ENCODE measurements at places on chromosomes 4 and X.

- no peak for DNase-seq
Measured at GRCh38 chr4:165248102-165248501, 40.7 kb downstream of the KLHL2 start.

DNA sequence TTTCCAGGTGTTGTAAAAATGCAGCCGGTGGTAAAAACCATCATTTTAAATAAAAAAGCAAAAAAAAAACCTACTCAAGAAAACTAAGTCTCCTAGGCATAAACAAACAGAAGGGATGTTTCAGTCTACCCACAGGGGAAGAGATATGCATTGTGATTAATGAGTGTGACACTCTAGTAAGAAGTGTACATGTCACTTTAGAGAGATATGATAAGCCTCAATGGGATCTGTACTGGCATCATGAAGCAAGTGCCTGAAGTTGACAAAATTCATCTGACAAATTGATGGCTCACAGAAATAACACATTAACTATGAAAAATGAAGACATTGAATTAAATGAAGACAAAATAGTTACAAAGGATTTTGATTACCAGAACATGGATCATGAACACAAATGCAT, 162.7 kb downstream of the NPFFR2 start:
- DNase-seq = no peak

GRCh38 chr4:171308661-171309060, 504.5 kb upstream of the GALNTL6 start:
- no peak for DNase-seq

DNA sequence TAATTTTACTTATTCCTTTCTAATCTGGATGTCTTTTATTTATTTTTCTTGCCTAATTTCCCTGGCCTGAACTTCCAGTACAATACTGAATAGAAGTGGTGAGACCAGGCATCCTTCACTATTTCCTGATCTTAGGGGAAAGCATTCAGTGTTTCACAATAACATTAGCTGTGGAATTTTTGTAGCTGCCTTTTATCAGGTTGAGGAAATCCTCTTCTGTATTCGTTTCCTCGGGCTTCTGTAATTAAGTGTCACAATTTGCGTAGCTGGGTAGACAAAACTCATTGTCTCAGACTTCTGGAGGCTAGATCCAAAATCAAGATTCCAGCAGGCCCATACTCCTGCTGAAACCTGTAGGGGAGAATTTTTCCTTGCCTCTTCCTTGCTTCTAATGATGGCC, 598.4 kb upstream of the FTHL17 start:
- DNase-seq = no peak

DNA sequence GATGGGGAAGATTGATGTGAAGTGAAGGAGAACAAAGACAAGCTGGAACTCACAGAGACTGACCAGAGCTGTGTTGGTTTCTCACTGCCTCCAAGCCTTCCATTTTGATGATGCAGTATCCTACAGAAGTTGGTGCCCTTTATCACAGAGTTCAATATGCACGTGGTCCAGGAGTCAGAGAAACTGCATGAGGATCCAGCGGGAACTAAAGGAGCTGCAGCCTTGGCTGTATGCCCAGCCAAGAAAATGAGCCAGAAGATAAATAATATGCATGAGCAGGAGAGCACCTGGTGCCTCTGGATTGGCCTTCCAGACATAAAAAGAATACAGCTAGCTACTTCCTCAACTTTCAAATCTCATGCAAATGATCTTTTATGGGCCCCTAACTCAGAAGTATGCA, 44.3 kb upstream of the DCLK2 start:
- no peak for DNase-seq

DNA sequence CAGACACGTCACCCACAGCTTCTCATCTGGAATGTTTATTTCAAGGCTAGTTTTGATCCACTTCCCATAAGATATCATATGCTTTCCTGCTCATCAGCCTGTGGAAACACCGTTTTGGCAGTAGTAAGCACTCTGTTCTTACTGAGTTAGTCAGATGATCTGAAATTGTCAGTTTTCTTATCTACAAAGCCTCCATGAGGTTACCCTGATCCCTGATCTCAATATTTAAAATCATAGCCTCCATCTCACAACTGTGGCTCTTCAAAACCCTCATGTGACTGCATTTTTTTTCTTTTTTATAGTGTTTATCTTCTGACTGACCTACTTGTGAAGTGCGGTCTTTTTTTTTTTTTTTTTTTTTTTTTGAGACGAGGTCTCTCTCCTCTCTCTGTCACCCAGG, 22.7 kb downstream of the BST1 start:
- no peak for DNase-seq

- no peak for DNase-seq
Measured at GRCh38 chr4:39354254-39354552, 12.0 kb downstream of the RFC1 start.

GRCh38 chr4:165096776-165097175, 15.9 kb downstream of the TMEM192 start:
- peak; percentile 1 for DNase-seq

DNA sequence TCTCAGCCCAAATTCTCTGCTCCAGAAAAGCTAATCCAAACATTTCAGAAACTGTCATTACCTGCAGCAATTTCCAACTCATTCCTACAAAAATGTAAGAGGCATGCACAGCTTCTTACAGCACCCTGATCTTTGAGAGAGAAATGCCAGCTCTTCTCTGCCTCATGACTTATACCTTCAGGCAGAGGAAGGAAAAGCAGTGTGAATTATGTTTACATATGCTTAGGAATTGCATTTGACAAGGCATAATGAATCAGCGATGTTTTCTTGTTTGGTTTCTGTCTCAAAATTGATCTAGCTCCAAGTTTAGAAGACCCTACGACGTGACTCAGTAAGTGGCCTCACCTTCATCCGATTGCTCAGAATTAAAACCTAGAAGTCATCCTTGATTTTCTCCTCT, 21.8 kb upstream of the AGA start:
- DNase-seq = no peak

GRCh38 chr4:186719925-186720694, 3.5 kb downstream of the FAT1 start:
- no peak for DNase-seq

DNA sequence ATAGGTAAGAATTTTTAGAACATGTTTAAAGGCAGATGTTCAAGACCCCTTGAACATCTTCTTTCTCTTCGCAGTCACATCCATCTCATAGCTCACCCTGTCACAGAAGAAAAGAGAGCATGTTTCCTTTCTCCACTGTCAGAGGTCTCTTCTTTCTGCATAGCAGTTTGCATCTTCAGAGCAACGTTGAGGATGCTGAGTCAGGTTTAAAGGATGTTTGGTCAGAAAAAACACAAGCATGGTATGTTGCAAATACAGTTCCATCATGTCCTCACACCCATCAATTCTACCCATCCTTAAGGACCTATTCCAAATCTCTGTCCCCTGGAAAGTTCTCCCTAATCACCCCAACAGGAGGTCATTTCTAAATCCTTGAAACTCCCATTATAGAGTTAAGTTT, 84.8 kb downstream of the STOX2 start:
- DNase-seq = no peak

Measured in NCI-H2227 treated with DMSO at 0.1 percent for 48 hours (cell line).